ENCODE measurements at places on chromosomes 2 and 18. TPM values are rescaled to one million over a fixed set of nuclear protein-coding genes. Genes with fewer than 3 reads are reported as not detected.

The CHST9 gene
- total RNA-seq, result 9.2 TPM

The ADAM23 gene
- total RNA-seq, result 25.0 TPM

The TNS1 gene
- 3.0 TPM for total RNA-seq

GRCh38 chr2:95279435-95280035 lies 5.3 kb downstream of the PROM2 start:
- no peaks in the 10 kb centered on the region for H3K4me1 ChIP-seq
- DNase-seq, result no peak
- H3K4me3 ChIP-seq, result no peak overlapping the region
- H3K27ac ChIP-seq, result no peak overlapping the region

GRCh38 chr2:237152361-237152760 lies 66.7 kb downstream of the COPS8 start:
- H3K4me1 ChIP-seq, result no peaks in the 10 kb centered on the region
- no peak for DNase-seq
- no peak overlapping the region for H3K27ac ChIP-seq
- no peaks in the 10 kb centered on the region for H3K36me3 ChIP-seq

- no peak for DNase-seq
- H3K4me1 ChIP-seq, result peaks cover 20% of the 10 kb centered on the region
- peaks cover 11% of the 10 kb centered on the region for H3K36me3 ChIP-seq
- H3K4me3 ChIP-seq, result no peak overlapping the region
- no peaks in the 10 kb centered on the region for H3K27me3 ChIP-seq
Measured at GRCh38 chr2:144448389-144449027, 71.4 kb downstream of the ZEB2 start.

- no peak overlapping the region for H3K4me3 ChIP-seq
- no peak for DNase-seq
- H3K4me1 ChIP-seq, result no peaks in the 10 kb centered on the region
- no peak overlapping the region for H3K27ac ChIP-seq
Measured at GRCh38 chr18:32775628-32776027, 2.8 kb upstream of the KLHL14 start.

DNA sequence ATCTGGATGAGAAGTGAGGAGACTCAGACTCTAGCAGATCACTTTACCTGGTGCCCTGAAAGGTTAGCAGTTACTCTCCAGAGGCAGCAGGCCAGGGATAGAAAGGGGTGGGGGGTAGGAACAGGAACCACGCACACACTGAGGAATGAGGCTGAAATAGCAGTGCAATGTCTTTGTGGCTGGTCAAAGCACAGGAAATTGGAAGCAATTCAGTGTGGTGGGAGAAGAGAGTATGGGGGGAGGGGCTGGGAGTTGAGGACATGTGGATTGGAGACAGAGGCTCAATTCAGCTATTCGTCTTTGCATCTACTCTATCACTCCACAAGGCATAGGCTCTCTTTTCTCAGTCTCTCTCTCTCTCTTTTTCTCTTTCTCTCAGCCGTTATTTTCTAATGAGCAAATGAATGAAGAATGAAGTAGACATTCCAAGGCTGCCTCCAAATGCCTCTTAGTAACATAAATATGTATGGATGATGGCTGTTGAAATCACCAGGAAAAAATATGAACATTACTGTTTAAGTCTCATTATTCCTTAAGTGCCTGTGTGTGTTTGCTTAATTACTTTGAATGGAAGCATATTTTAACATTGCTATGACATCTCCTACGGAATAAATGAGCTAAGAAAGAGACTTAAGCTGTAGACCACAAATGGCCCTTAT lies 979.4 kb downstream of the TSN start:
- DNase-seq, result no peak
- no peaks in the 10 kb centered on the region for H3K36me3 ChIP-seq
- no peak overlapping the region for H3K4me3 ChIP-seq
- no peak overlapping the region for H3K27ac ChIP-seq
- H3K4me1 ChIP-seq, result no peaks in the 10 kb centered on the region
- no peaks in the 10 kb centered on the region for H3K27me3 ChIP-seq

Data from SJCRH30 (cell line).